ENCODE measurements at places on chromosomes 2 and 18. TPM values are rescaled to one million over a fixed set of nuclear protein-coding genes. Genes with fewer than 3 reads are reported as not detected.

The BMP10 gene
- not detected for total RNA-seq

The KRTCAP3 gene
- 1.4 TPM for total RNA-seq

The UGT1A10 gene
- 0.26 TPM for total RNA-seq

The CRYBA2 gene
- total RNA-seq: not detected

The SERPINB13 gene
- not detected for total RNA-seq

The ACOXL gene
- total RNA-seq: not detected

The HNMT gene
- total RNA-seq: 0.28 TPM

The TRIM43 gene
- total RNA-seq: 0.05 TPM

The ZNF512 gene
- 19.0 TPM for total RNA-seq

The SLC8A1 gene
- 0.71 TPM for total RNA-seq

The SP140L gene
- 4.1 TPM for total RNA-seq

The QPCT gene
- total RNA-seq: 18.6 TPM

The IL1R1 gene
- total RNA-seq: 34.5 TPM

The COBLL1 gene
- 3.8 TPM for total RNA-seq

The CRYGD gene
- not detected for total RNA-seq

The BCL2 gene
- 0.79 TPM for total RNA-seq

The PAPOLG gene
- 10.4 TPM for total RNA-seq

The ZAP70 gene
- not detected for total RNA-seq

The UGT1A5 gene
- not detected for total RNA-seq

The CNDP1 gene
- total RNA-seq: not detected

The MC2R gene
- not detected for total RNA-seq
